Endothelial cell (in vitro differentiated cells): ENCODE measurements at places on chromosomes 13 and 19.

DNA sequence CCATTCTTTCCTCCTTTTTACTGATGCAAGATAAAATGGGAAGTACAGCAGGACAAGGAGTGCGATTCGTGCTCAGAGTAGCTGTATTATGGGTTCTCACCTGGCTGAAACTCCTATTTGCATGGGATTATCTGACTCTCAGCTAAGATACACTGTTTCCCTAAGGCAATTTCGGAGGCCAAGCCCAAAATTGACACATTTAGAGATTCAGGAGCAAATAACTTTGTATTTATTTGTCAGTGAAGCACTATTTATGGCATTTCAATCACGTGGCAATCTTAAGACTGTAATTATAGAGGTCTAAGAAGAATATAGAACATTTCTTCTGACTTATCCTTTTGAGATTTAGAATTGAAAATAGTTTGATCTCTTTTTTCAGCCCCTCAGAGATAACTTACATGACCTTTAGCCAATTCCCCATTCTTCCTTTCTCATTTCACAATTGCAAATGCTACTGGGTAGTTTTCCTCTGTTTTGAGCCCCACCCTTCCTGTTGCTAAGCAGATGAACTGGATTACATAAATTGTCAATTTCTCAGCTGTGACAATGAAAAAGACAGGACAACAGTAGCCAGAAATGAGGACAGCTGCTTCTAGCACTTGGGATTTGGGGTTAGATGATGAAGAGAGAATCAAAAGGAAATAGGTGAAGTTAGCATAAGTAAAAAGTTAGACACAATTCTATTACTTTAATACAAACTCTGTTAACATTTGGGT is 122.7 kb upstream of the FRY start:
- peaks cover 3% of the 10 kb centered on the region for H3K4me1 ChIP-seq
- no peak overlapping the region for H3K27ac ChIP-seq
- H3K27me3 ChIP-seq = no peaks in the 10 kb centered on the region
- H3K36me3 ChIP-seq = no peaks in the 10 kb centered on the region
- no peak for DNase-seq
- H3K4me3 ChIP-seq = no peak overlapping the region

- H3K4me1 ChIP-seq = peaks cover 14% of the 10 kb centered on the region
- no peak overlapping the region for H3K27ac ChIP-seq
- no peak for DNase-seq
- H3K4me3 ChIP-seq = no peak overlapping the region
- no peaks in the 10 kb centered on the region for H3K36me3 ChIP-seq
- H3K27me3 ChIP-seq = peaks cover 7% of the 10 kb centered on the region
Observed at GRCh38 chr19:32201636-32202051, 143.8 kb upstream of the ZNF507 start.

DNA sequence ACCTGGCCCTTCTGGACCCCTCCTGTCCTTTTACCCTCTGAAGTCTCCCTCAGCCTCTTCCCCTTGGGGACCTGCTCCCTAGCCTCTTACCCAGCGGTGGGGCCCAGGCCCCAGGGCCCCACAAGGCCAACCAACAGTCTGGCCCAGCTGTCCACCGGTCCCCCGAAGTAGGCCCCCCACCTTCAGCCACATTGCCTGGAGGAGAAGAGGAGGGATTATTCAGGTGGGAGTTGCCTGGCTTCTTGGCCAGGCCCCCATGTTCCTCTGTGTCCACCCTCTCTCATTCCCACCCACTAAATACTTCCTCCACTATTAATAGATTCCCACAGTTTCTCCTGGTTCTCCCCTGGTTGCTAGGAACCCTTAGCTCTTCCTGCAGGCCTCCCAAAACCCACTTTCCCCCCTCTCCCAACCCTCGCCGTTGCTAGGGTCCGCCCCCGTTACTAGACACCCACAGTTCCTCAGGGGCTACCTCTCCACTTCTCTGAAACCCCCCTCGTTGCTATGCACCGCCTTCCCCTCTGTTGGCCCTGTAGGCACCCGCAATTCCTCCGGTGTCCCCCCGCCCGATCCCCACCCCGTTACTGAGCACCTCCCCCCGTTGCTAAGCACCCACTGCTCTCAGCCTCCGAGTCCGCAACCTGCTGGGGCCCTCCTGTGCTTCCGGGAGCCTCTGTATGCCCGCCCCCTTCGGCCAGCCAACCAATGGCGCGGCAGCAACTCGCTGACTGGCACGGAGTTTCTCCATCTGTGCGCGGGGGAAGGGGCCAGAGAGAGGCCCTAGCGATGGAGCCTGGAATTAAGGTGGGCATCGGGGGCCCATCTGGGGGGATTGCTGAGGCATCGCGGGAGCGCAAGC is 2.0 kb downstream of the COQ8B start:
- DNase-seq = peak; percentile 90
- peaks cover 4% of the 10 kb centered on the region for H3K36me3 ChIP-seq
- H3K4me3 ChIP-seq = peak overlapping the region; percentile 94
- H3K27me3 ChIP-seq = peaks cover 13% of the 10 kb centered on the region

GRCh38 chr19:17205237-17206140 is 9.7 kb upstream of the USE1 start:
- H3K27ac ChIP-seq = no peak overlapping the region
- H3K27me3 ChIP-seq = peaks cover 8% of the 10 kb centered on the region
- H3K4me3 ChIP-seq = no peak overlapping the region
- H3K4me1 ChIP-seq = no peaks in the 10 kb centered on the region

- no peak overlapping the region for H3K27ac ChIP-seq
- H3K4me1 ChIP-seq = no peaks in the 10 kb centered on the region
- H3K4me3 ChIP-seq = no peak overlapping the region
- H3K27me3 ChIP-seq = peaks cover 3% of the 10 kb centered on the region
- DNase-seq = no peak
Observed at GRCh38 chr13:82634946-82635345, 1247.3 kb downstream of the SLITRK1 start.

GRCh38 chr19:55460670-55461258 is 678 bp downstream of the ISOC2 start:
- H3K27ac ChIP-seq = peak overlapping the region; percentile 43
- H3K4me3 ChIP-seq = peak overlapping the region; percentile 90
- H3K36me3 ChIP-seq = no peaks in the 10 kb centered on the region
- peaks cover 11% of the 10 kb centered on the region for H3K27me3 ChIP-seq
- DNase-seq = peak; percentile 60
